ENCODE measurements at places on chromosomes 4 and X. TPM values are rescaled to one million over a fixed set of nuclear protein-coding genes. Genes with fewer than 3 reads are reported as not detected.

DNA sequence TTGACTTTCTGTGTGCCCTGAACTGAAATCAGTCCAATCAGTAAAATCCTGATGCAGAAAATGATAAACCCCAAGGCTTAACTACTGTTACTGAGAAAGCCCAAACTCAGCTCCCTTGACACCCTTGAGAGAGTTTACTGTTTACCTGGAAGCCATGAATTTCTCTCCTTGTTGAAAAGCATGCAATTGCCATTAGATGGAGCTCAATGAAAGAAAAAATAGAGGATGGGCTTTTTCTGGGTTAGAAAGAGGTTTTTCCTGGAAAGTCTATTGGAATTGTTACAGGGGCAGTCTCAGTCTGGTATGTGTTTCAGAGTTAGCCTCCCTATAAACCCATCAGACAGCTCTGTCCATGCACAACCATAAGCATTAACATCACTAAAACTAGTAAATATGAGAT, 66.4 kb upstream of the C4orf54 start:
- DNase-seq, result no peak

- no peak for DNase-seq
Measured at GRCh38 chrX:144716187-144716586, 531.1 kb upstream of the SPANXN1 start.

The ADAM29 gene
- not detected for total RNA-seq

GRCh38 chr4:15756361-15756861, 21.7 kb upstream of the CD38 start:
- no peak for DNase-seq

GRCh38 chr4:72809208-72809607, 240.2 kb upstream of the ADAMTS3 start:
- DNase-seq, result no peak

GRCh38 chr4:152779513-152780266, at the start of the genes ARFIP1 and TIGD4:
Gene ARFIP1, plus strand, starts transcription at chr4:152779954. Its CDS starts 49,680 bp downstream, at chr4:152829634.
Gene TIGD4, minus strand, starts transcription at chr4:152779730. Its CDS starts 8,726 bp downstream, at chr4:152771004.
- DNase-seq, result peak; percentile 98

- no peak for DNase-seq
Measured at GRCh38 chrX:46865281-46865680, 28.4 kb downstream of the RP2 start.

DNA sequence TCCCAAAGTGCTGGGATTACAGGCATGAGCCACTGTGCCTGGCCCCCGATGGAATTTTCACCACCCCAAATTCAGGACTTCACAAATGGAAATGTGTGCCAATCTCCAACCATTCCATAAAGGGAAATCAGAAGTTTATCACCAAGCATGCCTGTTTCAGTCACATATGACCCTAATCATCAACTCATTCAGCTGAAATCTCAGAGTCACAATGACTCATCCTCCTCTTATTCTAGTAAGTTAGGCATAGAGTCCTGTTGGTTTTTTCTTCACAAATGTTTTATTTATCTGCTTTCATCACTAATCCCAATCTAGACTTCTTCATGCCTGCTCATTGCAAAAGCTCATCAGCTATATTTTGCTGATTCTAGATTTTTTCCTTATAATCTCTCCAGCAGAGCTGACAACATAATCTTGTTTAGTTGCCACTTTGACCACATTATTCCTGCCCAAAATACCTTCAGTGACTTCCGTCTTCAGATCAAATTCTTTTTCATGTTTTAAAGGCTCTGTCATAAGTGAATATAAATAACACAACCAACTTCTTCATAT, 83.3 kb downstream of the SLC7A11 start:
- no peak for DNase-seq

DNA sequence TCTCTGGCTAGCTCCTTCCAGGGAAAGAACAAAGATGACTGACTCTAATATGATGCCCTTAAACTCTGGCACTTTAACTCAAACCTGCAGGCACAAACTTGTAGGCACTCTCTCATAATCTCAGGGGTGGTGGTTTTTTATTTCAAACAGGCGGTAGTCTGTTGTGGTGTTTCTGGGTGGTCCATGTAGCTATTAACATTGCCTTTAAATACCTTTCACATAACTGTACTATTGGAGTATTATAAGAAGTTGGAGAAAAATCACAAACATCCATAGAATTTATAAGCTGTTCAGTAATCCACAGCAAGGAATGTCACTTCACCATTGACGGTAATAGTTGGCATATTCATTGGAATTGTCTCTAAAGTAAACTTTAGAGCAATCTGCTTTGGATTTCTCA, 204.2 kb upstream of the PDE5A start:
- DNase-seq, result no peak

DNA sequence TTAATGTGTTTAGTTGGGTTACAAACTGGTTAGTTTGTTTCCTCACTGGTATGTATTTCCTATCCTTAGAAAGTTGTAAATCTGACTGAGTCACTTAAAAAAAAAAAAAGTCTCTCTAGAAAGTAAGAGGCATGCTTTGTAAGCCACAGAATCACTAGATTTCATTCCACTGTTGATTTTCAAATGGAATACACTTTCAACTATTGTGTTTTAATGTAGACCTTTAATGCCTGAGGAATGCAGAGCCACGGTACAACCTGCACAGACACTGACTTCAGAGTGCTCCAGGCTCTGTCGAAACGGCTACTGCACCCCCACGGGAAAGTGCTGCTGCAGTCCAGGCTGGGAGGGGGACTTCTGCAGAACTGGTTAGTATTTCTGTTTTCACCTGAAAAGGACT, 88.6 kb downstream of the HHIP start:
- no peak for DNase-seq

- DNase-seq, result no peak
Measured at GRCh38 chrX:79107891-79108718, 36.4 kb upstream of the GPR174 start.

- no peak for DNase-seq
Measured at GRCh38 chr4:58502839-58503238, 1392.7 kb upstream of the IGFBP7 start.

DNA sequence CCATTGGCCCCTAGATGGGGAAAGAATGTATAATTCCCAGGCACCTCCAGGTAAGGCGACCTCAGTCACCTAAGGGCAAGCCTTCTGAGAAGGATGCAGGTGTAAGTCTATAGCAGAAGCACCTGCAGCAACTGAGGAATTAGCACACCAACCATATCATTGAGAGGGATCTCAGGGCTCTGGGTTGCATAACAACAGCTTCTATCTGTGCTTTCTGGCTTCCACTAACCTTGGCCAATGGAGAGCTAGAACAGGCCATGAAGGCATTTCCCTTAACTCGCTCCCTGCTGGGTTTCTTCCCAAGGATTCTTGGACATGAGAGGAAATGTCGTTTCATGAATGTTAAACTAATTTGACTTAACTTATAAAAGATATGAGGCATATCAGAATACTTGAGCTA, 177.8 kb upstream of the GK2 start:
- DNase-seq, result no peak

DNA sequence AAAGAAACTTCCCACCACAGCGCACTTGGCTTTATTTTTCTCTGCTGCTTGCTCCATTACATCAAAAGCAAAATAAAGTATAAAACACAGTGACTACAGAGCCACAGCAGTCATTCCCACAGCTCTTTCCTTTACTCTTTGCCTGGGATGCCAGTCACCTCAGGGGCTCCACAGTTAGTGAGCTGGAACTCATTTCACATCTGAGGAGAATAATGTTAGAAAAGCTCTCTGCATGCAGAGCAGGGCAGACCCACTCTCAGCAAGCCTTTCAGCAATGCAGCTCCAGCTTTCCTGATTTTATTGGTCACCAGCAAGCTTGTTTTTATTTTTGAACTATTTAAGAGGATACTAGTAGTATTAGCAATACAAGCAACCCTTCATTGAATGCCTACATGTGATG, 13.8 kb downstream of the GRXCR1 start:
- DNase-seq, result no peak

DNA sequence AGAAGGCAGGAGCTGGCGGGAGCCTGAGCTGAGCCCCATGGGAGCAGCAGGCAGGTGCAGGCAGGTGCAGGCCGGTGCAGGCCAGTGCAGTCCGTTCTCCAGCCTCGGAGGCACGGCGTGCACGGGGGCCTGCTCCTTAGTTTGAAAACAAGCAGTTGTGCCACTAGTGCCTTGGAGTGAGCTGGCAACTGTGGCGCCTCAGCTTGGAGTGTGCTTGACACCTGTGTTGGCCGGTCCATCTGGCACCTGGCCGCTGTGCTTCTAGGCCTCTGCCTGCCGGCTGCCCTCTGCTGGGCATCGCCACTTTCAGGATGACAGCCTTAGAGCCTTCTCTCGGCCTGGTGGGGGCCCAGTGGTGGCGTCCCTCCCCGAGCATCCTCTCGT, 47.9 kb downstream of the RGS12 start:
- peak; percentile 26 for DNase-seq

The ODAPH gene
- total RNA-seq, result not detected

GRCh38 chr4:43047058-43047457, 154.5 kb downstream of the GRXCR1 start:
- DNase-seq, result no peak

GRCh38 chr4:142523111-142523510, 323.0 kb downstream of the INPP4B start:
- no peak for DNase-seq

- DNase-seq, result no peak
Measured at GRCh38 chrX:13495232-13495631, 74.2 kb upstream of the EGFL6 start.

Data from heart left ventricle (tissue), 16 donors.